ENCODE measurements at places on chromosomes 7 and 10.

DNA sequence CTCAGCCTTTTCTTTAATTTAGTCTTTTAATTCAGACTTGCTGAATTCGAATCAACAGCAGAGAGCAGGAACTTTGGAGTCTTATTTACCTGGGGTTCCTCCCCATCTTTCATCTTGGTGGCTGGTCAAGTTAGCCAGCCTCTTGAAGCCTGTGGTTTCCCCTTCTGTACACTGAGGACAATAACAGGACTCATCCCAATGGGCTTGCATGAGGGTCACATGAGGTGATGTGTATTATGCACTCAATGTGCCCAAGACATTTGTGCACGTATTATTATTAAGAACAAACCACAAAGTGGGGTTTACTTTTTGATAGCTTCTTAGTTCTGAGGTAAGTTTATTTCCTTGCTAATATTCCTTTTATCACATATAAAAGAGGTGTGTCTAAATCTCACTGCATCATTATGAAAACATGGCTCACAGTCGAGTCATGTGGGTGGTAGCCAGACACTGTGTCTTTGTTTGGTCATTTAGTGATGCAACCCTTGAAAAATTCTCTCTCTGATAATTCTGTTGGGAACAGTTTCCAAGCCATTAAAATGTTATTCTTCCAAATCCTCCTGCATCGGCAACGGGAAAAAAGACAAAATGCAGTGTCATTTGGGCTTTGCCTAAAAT lies 86.5 kb upstream of the GRB10 start:
- H3K36me3 ChIP-seq: no peaks in the 10 kb centered on the region
- H3K4me3 ChIP-seq: no peak overlapping the region
- no peaks in the 10 kb centered on the region for H3K4me1 ChIP-seq
- no peak overlapping the region for H3K27ac ChIP-seq

DNA sequence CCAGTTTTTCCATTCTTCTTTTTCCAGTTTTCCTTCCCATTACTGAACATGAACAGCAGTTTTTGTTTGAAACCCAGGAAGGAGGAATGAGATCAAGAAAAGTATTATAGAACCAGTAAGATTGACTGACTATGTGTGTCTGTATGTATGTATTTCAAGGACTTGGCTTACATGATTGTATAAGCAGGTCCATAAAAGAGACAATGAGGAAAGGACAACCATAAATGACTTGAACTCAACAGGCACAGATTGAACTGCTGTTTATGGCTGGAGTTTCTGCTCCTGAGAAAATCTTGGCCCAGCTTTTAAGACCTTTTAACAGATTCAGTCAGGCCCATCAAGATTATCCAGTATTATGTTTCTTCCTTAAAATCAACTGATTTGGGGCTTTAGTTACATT lies 39.1 kb downstream of the TMEM106B start:
- H3K4me3 ChIP-seq: no peak overlapping the region
- no peaks in the 10 kb centered on the region for H3K27me3 ChIP-seq
- H3K27ac ChIP-seq: no peak overlapping the region
- H3K4me1 ChIP-seq: no peaks in the 10 kb centered on the region
- H3K36me3 ChIP-seq: no peaks in the 10 kb centered on the region

DNA sequence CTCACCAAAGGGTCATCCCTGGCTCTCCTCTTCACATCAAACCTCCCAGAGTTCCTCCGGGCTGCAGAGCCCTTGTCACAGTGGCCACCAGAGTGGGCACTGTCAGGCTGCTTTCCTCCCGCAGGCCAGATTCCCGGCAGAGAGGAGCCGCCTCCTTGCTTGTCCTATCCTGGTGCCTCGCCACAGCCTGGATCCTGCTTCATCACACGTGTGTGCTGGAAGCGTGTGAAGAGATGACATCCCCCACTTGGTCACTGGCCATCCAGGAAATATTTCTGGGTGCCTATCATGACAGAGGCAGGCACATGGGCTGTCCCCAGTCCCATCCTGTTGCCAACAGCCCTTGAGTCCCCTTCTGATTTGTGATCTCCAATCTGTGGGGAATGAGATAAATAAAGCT lies 15.0 kb downstream of the INSIG1 start:
- no peaks in the 10 kb centered on the region for H3K4me1 ChIP-seq
- peaks cover 4% of the 10 kb centered on the region for H3K36me3 ChIP-seq
- DNase-seq: no peak
- no peak overlapping the region for H3K27ac ChIP-seq

DNA sequence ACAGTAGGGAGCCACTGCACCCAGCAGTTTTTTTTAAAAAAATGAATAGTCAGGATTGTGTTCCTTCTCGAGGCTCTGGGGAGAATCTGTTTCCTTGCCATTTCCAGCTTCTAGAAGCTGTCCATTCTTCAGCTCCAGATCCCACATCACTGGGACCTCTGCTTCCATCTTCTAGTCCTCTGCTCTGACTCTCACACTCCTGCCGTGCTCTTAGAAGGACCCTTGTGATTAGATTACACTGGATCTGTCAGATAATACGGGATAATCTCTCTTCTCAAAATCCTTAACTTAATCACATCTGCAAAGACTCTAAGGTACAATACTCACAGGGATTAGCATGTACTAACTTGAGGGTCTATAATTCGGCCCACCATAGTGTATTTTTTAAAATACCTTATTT lies 158.9 kb upstream of the SP4 start:
- no peak overlapping the region for H3K27ac ChIP-seq
- H3K36me3 ChIP-seq: no peaks in the 10 kb centered on the region
- H3K27me3 ChIP-seq: no peaks in the 10 kb centered on the region

DNA sequence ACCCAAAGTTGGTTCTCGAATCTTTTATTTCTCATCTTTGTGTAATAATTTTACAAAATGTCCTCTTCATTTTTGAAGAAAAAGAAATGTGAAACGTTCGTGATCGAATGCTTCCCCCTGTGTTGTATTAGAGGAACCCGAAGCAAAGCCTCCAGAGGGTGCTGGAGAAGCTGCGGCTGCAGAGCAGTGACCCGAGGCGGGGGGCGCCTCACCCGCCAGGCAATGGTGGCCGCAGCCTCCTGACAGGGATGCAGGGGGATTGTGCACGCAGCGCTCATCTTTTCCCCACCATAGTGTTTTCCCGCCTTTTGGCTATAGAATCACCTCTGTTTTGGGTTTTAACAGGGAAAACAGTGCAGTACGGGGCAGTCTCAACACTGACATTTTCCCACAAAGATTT lies 307.5 kb upstream of the ANKRD30A start:
- H3K27ac ChIP-seq: no peak overlapping the region
- no peaks in the 10 kb centered on the region for H3K36me3 ChIP-seq
- H3K4me1 ChIP-seq: no peaks in the 10 kb centered on the region
- no peak for DNase-seq

GRCh38 chr10:28459453-28460144 lies 73.3 kb upstream of the WAC start:
- no peaks in the 10 kb centered on the region for H3K36me3 ChIP-seq
- no peaks in the 10 kb centered on the region for H3K4me1 ChIP-seq
- H3K4me3 ChIP-seq: no peak overlapping the region
- DNase-seq: no peak
- H3K27me3 ChIP-seq: no peaks in the 10 kb centered on the region

Data from GM12878 (cell line).